ENCODE measurements at places on chromosomes 12 and 14. TPM values are rescaled to one million over a fixed set of nuclear protein-coding genes. Genes with fewer than 3 reads are reported as not detected.

The MOAP1 gene
- 21.4 TPM for total RNA-seq

The PLEK2 gene
- 27.0 TPM for total RNA-seq

The RAB5B gene
- total RNA-seq = 27.6 TPM

The TSPAN8 gene
- 5.8 TPM for total RNA-seq

The GPX2 gene
- not detected for total RNA-seq

The ZDHHC17 gene
- 45.8 TPM for total RNA-seq

The CYP27B1 gene
- 0.65 TPM for total RNA-seq

The BTBD7 gene
- total RNA-seq = 23.1 TPM

The ATL1 gene
- 1.4 TPM for total RNA-seq

The OAS2 gene
- total RNA-seq = 146 TPM

The TROAP gene
- total RNA-seq = 8.1 TPM

The NPAS3 gene
- 0.32 TPM for total RNA-seq

The CRY1 gene
- 15.6 TPM for total RNA-seq

The KRT75 gene
- total RNA-seq = 2.6 TPM

The AKAP3 gene
- 0.97 TPM for total RNA-seq

The TMEM19 gene
- 26.0 TPM for total RNA-seq

The TAPBPL gene
- 3.9 TPM for total RNA-seq

The MED13L gene
- total RNA-seq = 89.2 TPM

The PRH1 gene
- 12.6 TPM for total RNA-seq

The WSCD2 gene
- not detected for total RNA-seq

The DACT1 gene
- total RNA-seq = 0.46 TPM

The ADCY4 gene
- 36.6 TPM for total RNA-seq

The GZMH gene
- total RNA-seq = not detected

The DIO2 gene
- not detected for total RNA-seq

The MYBPC1 gene
- not detected for total RNA-seq

The ASCL1 gene
- not detected for total RNA-seq

The PTHLH gene
- total RNA-seq = 0.97 TPM

The B3GNT4 gene
- total RNA-seq = under 0.01 TPM
